ENCODE measurements at places on chromosomes 6 and 20.

DNA sequence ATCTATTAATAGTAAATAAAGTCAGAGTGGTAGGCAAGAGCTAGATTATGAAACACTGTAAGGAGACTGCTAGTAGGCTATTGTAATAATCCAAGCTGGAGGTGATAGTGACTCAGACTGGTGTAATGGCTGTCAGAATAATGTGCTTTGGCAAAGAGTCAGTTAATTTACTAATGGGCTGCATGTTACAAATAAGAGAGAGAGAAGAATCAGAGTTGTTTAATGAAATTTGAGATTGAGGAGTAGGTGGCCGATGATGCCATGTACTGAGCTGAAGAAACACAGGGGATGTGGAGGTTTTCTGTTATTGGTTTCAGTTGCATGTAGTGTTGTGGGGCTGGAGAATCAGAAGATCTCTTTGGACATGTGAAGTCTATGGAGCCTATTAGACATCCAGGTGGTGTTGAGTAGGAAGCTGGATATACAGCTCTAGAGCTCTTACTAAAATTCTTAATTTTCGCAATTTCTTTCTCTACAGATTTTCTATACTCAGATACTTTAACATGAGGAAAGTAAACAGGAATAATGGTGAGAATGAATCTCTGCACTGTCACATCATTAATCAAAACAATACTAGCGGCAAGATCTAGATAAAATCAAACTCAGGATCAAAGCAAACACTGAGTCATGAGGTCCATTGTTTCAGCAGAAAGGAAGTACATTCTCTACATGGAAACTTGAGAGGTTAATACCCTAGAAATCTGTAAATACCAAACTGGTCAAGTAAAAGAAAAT, 167.7 kb downstream of the SIM1 start:
- no peak for DNase-seq

DNA sequence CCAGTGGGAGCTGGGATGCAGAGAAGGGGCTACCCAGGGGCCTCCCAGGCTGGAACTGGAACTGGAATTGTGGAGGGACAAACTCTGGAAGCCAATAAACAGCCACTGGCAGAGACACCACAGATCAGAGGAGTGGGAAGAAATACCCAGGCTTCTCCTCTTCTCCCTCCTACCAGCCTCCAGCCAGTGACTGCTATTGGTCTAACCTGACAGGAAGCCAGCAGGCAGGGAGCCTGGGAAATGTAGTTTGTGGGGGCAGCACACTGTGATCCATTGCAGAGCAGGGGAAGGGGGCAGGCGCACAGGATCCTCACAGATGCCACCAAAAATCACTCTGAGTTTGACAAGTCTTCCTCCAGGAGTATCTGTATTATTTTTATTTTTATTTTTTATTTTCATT, 12.1 kb upstream of the MLN start:
- no peak for DNase-seq

- DNase-seq = no peak
These were observed 151.4 kb upstream of the LAMA2 start for GRCh38 chr6:128731249-128732165.

DNA sequence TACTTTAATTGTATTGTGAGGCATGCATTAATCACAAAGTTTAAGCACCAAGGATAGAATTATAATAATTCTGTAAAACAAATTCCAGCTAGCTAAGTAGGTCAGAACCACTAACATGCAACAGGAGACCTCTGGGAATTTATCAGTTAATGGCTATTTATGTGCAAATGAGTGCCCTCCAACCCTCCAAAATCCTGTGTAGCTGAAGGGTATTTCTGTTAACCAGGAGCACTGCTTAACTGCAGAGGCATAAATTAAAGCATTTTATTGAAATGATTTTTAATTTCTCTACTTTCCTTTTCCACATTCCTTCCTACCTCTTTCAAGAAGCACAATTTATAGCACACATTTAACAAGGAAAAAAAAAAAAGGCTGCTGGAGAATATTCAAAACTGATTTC, 77.0 kb downstream of the MMS22L start:
- no peak for DNase-seq

DNA sequence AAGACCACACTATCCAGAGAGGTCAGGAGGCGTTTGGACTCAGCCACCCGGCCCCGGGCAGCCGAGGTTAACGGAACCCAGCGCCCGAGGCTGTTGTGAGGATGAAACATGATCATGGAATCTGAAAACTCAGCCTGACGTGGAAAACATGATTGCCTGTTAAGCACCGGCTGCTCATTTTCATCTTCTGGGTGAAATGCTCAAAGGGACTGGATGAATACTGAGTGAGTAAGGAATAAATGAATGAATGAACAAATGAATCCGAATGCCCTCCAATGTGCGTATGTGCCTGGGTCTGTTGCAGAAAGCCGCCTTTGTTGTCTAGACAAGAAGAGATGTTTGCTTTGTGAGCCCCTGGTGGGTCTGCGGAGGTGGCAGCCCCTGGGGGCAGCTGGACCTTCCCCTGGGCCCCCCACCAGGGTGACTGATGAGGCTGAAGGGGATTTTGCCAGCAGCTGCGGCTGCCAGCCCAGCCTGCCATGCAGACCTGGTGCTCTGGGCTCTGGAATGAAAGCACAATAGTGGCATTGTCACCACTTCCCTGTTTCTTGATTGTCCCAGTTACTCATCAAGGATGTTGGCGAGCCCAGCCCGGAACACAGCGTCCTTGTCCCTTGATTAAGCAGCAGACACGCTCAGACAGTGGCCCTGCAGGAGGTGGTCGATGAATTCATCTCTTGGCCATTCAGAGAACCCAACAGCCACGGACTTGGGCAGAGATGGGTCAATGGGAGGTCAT, 211.1 kb downstream of the ANKRD60 start:
- DNase-seq = no peak

DNA sequence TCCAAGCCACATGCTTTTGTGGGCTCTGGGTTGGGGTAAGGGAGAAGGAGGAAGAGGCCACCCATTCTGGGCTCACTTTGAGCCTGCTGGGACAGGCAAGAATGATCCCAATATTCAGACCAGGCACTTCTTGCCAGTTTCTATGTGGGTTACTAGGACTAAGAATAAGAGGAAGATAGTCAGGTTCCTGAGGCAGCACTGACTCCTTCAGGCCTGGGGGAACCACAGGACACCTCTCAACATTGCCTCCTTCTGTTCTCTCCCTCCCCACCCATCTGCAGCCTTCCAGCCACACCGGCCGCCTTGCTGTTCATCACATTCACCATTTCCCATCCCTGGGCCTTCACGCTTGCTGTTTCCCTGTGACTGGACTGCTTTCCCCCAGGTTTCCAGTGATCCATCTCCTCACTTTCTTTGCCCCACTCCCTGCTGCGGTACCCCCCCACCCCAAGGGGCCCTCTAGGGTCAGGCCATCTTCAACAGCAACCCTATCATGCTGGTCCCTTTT, 69.2 kb upstream of the SIRPA start:
- no peak for DNase-seq

DNA sequence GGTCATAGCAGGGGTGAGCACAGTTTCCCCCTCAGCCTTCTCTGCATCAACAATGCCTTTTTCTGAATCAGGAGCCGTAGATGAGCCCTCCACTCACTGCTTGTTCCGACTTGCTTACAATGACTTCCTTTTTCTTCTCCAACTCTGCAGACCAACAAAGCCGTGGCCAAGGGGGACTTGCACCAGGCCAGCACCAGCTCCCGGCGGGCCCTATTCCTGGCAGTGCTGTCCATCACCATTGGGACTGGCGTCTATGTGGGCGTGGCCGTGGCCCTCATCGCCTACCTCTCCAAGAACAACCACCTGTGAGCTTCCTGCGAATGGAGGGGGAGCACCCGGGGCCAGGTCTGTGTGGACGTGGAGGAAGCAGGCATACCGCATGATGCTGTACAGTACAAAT, 195.8 kb downstream of the SYNDIG1 start:
- no peak for DNase-seq

GRCh38 chr20:48374991-48375595, 452.7 kb downstream of the PREX1 start:
- no peak for DNase-seq

GRCh38 chr6:136706430-136706829, 85.8 kb downstream of the MAP3K5 start:
- DNase-seq = no peak

DNA sequence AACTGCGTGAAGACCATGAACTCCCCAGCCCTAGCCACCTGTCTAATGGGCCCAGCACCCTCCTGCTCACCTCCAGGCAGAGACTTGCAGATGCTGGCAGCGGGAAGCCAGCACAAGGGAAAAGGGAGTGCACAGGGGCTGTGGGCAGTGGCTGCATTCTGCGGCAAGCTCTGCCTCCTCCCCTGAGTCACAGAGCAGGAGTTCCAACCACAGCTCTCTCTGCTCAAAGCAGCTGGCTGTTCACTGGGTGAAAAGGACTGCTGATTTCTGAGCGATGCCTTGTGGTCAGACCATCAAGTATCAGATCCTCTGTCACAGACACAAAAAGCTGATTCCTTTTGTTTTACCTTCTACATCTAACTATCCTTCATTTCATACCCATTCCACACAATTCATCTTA, 10.5 kb downstream of the NKX2-2 start:
- DNase-seq = no peak

- DNase-seq = no peak
These were observed 4.9 kb downstream of the ARMC2 start for GRCh38 chr6:108853077-108853476.

- DNase-seq = no peak
These were observed 40.6 kb downstream of the HECA start for GRCh38 chr6:139175389-139175948.
